ENCODE measurements at places on chromosomes 3 and 15.

- no peak for DNase-seq
Observed at GRCh38 chr15:64398575-64398974, 10.9 kb downstream of the TRIP4 start.

- no peak for DNase-seq
Observed at GRCh38 chr3:151121016-151121415, 35.6 kb downstream of the MED12L start.

GRCh38 chr3:27556887-27557286 lies 72.7 kb upstream of the SLC4A7 start:
- DNase-seq: peak; percentile 88

DNA sequence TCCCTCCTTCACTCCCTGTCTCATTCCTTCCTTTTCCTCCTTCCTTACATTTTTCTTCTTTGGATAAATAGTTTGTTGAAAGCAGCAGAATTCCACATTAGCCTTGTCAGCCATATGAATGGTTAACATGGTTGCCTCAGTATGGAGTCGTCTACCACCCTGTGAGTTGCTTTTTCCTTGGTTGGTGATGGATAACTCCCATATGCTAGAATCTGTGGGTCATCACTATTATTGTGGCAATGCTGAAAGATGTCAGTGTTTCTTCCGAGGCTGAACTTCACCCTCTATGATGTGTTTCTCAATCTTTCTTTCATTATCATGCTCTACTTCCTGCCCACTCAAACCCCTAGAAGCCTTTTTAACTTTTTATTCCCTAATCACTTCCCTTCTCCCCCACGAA lies 481.8 kb upstream of the KCNMB2 start:
- no peak for DNase-seq

- DNase-seq: no peak
Observed at GRCh38 chr3:183536238-183536880, 19.1 kb downstream of the KLHL6 start.

DNA sequence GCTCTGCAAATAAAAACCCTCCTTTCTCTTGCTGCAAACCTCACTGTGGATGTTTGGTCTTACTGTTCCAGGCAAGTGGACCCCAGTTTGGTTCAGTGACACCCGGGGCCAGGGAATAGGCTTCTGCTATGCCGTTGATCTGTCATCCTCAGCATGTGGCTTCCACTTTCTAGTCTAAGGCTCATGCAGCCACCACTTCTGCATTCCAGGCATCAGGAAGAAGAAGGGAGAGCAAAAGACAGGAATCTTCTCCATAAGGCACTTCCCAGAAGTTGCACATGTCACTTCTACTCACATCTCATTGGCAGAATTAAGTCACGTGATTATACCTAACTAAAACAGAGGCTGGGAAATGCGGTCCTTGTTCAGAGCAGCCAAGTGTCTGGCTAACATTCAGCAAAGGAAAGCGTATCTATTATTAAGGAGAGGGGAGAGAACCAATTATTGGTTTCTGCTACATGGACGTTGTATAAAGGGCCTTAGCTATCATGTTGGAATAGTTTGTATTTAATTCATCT lies 173.6 kb upstream of the PFN2 start:
- DNase-seq: no peak

- DNase-seq: peak; percentile 86
Observed at GRCh38 chr3:72820415-72820814, 27.8 kb downstream of the SHQ1 start.

DNA sequence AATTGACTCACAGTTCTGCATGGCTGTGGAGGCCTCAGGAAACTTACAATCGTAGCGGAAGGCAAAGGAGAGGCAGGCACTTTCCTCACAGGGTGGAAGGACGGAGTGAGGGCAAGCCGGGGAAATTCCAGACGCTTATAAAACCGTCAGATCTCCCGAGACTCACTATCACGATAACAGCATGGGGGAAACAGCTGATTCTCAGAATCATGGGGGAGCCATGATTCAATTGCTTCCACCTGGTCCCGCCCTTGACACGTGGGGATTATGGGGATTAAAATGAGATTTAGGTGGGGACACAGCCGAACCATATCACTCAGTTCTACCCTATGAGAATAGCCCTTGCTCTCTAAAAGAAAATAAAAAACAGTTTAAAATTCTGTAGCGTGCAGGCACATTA lies 13.4 kb upstream of the SYNPR start:
- no peak for DNase-seq

All from muscle of leg (tissue), 16 donors.